Dermis blood vessel endothelial cell (primary cell): ENCODE measurements at places on chromosomes 6 and 20. TPM values are rescaled to one million over a fixed set of nuclear protein-coding genes. Genes with fewer than 3 reads are reported as not detected.

The LRP11 gene
- total RNA-seq, result 13.3 and 37.6 TPM in 2 replicates

The FAM8A1 gene
- total RNA-seq, result 14.5 and 18.9 TPM in 2 replicates

The LY6G6C gene
- not detected in 2 replicates for total RNA-seq

The CLIC5 gene
- under 0.01 and 0.09 TPM in 2 replicates for total RNA-seq

The FBXO9 gene
- total RNA-seq, result 36.9 and 41.6 TPM in 2 replicates
